ENCODE measurements at places on chromosomes 3 and 15.

DNA sequence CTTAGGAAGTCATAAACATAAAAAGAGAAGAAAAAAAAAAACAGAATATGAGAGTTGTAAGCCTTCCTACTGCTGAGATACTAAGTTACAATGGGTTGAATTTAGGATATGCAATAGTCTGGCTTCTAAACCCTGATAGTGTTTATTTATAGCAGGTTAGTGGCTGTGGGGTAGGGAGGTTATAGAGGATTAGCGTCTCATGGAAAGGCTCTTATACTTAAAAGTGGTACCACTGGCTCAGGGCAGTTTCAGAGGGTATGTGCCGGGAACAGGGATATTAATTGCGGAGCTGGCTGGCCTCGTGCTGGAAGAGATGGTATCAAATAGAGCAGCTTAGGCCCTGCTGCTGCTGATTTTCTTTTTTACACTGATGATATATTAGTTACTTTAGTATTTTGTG lies 60.8 kb downstream of the PFN2 start:
- DNase-seq: no peak

DNA sequence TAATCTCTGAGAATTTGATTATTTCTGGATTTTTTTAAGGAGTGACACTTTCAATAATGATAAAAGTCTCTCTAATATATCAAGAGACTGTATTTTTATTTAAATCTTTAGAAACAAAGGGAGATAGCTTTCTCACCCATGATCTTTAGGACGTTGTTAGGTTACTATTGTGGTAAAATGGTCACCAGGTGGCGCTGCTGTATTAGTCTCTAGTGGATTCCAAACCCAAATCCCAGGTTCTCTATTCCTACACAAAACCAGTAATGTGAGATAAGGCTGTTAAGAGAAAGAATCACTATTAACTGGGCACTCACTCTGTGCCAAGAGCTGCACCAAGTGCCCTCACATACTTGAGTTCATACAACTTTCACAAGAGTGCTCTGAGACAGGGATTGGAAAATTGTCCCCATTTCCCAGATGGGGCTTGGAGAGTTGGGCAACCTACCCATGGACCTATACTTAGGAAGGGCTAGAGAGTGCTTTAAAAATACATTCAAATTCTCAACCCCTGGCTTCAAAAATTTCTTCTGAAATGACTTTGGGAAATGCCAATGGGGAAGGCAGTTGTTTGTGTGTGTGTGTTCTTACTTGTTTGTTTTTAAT lies 593.4 kb upstream of the TGFBR2 start:
- peak; percentile 1 for DNase-seq

DNA sequence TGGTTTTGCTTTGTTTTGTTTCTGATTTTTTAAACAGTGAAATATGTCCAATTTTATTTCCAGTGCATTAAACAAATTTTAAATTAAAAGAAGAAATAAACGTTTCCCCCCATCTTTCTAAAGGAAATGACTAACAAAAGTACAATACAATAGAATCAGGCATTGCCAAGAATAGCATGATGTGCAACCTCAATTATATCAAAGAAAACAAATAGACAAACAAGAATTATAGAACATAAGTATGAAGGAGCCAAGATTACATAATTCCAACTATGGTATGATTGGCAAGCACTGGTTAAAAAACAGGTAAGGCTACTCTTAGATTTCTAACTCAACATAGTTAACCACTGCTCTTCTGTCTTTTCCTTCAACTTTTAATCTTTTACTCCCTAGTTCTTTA lies 26.4 kb downstream of the TIGIT start:
- DNase-seq: no peak

GRCh38 chr3:128914966-128915645 lies 35.7 kb downstream of the ACAD9 start:
- DNase-seq: no peak

GRCh38 chr15:41568350-41569017 lies 9.5 kb downstream of the TYRO3 start:
- DNase-seq: no peak

GRCh38 chr15:65375871-65376607 lies 1.8 kb downstream of the IGDCC3 start:
- DNase-seq: no peak

- no peak for DNase-seq
Observed at GRCh38 chr3:45566196-45566595, 28.4 kb upstream of the LIMD1 start.

DNA sequence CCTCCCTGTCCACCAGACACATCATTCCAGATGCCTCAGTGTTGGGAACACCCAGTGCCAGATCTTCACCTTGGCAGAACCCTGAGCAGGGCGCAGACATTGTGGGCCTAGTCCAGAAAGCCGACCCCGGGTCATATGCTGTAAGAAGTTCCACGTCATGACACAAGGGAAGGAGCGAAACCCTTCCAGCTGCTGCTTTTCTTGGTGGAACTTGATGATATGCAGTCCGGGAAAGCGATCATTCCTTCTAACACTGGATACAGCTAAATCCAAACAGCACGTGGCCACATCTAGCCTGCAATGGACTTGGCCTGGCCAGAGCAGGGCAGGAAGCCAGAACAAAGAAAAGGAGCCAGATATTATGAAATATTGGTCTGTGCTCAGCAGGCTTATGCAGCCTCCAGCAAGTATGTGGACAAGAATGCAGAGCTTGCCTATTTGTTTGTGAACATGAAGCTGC lies 22.0 kb downstream of the GASK1A start:
- DNase-seq: no peak

DNA sequence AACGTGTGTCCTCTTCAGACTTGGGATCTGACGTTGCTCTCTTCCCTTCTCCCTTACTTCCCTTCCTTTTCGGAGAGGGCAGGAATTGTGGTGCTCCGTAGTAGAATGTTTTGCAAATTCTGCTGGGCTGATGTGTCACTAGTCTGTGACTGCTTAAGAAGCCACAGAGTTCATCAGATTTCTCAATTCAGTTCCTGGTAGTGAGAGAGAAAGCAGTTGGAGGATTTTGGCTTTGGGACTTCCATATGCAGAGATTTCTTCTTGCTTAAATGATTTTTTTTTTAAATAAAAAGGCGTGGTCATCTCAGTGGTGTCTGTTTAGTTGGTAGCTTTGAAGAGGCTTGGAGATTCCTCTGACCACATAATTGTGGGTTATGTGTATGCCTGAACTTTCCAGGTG lies 10.1 kb downstream of the CEMIP start:
- no peak for DNase-seq

- no peak for DNase-seq
Observed at GRCh38 chr3:106204160-106204868, 335.5 kb upstream of the CBLB start.

- DNase-seq: no peak
Observed at GRCh38 chr15:67882487-67883233, 42.8 kb upstream of the RNU6-1 start.

DNA sequence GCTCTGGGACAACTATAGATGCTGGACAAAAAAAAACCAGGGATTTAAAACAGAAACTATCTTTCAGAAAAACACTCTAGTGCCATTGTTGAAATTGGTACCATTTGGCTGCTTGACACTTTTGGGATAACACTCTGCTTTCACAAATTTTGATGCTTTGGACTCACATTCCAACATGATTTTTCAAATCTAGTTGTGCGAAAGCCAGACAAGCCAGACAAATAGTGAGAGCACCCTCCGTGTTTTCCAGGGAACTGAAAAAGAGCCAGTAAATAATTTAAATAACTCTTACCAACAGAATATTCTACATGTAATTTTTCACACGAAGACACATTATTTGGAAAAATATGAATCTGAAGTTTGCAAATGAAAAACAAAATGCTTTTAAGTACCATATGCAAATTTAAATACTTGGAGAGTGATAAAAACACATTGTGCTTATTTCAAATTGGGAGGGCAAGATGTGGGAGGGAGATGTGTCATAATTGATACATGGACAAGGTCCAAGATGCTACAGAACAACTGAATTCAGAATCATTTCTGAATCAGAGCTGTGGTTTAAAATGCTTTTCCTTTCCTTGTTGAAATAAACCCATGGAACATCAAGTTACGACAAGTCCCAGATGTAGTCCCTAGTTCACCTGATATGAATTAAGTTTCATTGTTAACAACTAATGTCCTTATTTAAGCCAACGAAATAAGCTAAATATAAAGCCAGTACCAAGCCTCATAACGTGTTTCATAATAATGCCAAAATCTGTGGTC lies 144.2 kb upstream of the SOX2 start:
- DNase-seq: no peak

DNA sequence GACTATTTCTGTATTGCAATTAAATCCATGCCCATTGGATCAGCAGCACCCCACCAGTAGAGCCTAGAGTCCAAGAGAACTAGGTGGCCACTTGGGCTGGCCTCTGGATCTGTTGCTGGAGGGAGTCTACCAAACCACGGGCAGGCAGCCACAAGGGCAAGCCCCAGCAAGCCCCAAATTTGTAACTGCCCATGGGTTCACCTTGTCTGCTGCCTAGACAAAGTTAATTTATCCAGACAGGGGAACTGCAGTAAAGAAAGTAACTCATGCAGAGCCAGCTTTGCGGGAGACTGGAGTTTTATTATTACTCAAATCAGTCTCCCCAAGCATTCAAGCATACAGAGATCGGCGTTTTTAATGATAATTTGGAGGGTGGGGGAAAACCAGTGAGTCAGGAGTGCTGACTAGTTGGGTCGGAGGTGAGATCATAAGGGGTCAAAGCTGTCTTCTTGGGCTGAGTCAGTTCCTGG lies 74.0 kb upstream of the TERB2 start:
- DNase-seq: no peak

DNA sequence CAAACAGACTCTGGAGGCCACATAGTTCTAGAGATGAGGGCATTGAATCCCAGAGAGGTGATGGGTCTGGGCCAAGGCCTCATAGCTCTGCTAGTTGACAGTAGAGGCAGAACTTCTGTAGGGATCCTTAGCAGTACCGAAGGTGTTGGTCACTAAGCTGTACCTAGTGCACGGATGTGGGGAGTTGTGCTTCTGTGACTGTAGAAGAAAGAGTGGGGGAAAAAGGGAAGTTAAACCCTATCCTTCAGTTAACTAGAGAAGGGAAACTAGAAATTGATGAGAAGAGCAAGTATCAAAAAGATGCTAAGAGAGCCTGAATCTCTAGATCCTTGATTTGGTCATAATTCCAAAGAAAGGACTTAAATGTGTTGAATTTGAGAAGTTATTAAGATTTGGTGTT lies 186.7 kb downstream of the NFKBIZ start:
- no peak for DNase-seq

- DNase-seq: no peak
Observed at GRCh38 chr15:51144021-51144532, 49.4 kb upstream of the TNFAIP8L3 start.

- no peak for DNase-seq
Observed at GRCh38 chr3:189286188-189286587, 114.4 kb downstream of the TPRG1 start.

DNA sequence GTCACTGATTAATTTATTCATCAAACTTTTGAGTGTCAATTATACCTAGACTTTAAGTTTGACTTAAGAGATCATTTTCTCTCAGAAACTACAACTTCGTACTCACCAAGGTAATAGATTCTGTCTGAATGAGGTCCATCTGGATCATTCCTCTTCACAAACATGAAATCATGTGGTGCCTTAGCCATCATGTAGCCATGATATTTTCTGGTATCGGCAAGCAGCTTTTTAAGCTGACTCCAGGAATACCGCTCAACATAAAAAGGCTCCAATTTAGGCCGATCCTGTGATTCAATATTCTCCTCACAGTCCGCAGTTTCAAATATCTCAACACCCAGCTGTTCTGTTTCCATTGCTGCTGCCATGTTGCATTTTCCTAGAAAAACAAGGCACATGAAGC lies 5.3 kb downstream of the DPP8 start:
- DNase-seq: no peak

DNA sequence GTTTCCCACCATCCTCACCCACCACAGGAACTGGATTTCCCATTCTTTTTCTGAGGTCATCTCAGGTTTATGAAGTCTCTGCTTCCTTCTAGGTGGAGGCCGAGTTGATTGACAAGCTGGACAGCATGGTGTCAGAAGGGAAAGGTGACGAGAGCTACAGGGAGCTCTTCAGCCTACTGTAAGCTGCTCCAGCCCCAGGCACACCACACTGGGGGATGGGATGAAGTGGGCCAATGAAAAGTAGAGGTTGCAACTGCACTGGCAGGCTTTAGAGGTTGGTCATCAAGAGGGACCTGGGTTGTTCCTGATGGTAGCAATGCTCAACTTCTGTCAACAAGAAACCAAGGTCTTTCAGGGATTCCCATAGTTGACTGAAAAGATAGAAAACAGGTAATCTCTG lies 55.0 kb upstream of the MANF start:
- DNase-seq: no peak

GRCh38 chr15:95799286-95800200 lies 531.0 kb upstream of the NR2F2 start:
- DNase-seq: no peak

DNA sequence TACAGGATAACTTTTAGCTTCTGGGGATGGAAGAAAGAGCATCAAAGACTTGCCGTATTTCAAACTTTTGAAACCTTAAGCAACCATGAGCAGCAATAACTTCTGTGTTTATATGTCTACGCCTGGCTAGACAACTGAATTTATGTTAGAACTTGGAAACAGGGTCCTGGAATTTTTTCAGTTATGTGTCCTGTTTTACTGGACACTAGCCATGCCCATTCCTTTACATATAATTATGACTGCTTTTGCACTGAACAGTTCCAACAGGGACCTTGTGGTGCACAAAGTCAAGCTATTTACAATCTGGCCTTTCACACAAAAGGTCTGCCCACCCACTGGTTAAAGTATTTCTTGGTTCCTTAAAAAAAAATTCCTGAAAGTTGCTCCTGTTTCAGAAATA lies 37.1 kb downstream of the TJP1 start:
- DNase-seq: no peak

DNA sequence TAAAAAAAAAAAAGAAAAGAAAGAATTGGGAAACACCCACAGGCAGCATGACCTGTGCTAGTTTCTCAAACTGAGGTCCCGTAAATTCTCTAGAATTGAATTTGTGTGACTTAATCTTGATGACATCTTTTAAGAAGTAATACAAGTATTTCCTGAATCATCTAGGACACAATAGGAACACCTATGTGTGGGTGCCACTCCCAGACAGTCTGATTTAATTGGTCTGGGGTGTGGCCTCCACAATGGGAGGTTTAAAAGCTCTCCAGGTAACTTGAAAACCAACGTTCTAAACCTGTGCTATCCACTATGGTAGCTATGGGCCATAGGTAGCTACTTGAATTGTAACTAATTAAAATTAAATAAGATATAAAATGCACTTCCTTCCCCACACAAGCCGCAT lies 28.1 kb downstream of the CFAP92 start:
- DNase-seq: no peak

GRCh38 chr3:4644951-4645350 lies 151.8 kb downstream of the ITPR1 start:
- DNase-seq: no peak

DNA sequence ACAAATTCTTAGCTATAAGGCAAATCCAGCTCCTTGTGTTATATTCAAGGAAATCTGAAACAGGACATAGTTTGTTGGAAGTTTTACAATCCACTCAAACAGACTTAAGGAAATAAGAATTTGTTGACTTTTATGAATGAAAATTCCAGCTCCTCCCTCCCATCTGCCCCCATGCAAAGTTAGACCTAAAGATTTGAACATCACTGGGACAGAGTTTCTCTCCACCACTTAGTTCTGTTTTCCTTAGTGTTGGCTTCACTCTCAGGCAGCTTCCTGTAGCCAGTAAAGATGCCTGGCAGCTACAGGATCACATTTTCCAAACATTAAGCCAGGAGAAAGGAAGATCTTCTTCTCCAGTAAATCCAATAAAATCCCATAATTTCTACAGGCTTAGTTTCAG lies 265.0 kb downstream of the TAFA4 start:
- no peak for DNase-seq

GRCh38 chr15:62883938-62884479 lies 158.5 kb upstream of the TPM1 start:
- DNase-seq: no peak

All from activated CD8-positive, alpha-beta memory T cell treated with anti-CD3 and anti-CD28 coated beads for 1 hour (primary cell).